ENCODE measurements at places on chromosomes 4 and X.

DNA sequence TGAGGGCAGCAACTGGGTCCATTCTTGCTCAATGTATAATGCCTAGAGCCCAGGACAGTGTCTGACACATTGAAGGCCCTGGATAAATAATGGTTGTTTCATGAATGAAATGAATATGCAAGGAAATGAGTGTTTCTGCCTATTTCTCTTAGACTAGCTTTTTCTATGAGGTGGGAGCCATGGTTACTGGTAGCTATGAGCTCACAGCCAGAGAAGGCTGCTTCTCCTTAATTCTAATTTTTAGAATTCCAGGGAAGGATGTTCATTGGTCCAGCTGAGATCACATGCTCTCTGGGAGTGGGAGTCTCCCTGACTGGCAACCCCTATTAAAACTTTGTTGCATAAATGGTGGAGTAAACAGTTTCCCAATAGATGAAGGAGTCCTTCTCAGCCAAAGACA lies 9.7 kb upstream of the DCUN1D4 start:
- DNase-seq: no peak

GRCh38 chr4:108247387-108248049 lies 78.8 kb upstream of the LEF1 start:
- no peak for DNase-seq

- DNase-seq: no peak
Observed at GRCh38 chrX:79466636-79467035, 99.5 kb upstream of the ITM2A start.

DNA sequence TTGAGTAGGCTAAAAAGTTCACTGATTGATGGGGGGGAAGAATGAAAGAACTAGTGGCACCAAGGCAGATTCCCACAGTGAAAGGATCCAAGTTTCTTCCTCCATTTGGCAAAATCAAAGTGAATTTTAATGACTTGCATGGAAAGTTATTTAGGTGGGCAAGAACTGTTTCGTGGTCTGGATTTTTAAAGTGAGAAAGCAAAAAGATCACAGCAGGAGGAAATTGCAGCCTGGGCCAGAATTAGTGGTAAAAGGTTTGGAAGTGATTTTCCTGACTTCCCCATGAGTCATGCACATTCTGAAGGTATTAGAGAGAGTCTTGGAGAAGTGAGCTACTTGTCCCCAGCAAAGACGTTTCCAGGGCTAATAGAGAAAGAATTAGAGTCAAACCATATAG lies 207.8 kb downstream of the ANTXR2 start:
- no peak for DNase-seq

GRCh38 chr4:126604268-126604867 lies 1028.4 kb upstream of the INTU start:
- DNase-seq: no peak
